ENCODE measurements at places on chromosomes 16 and 17.
A peak's percentile ranks its signal among the peaks of the same experiment; 100 is the strongest.

DNA sequence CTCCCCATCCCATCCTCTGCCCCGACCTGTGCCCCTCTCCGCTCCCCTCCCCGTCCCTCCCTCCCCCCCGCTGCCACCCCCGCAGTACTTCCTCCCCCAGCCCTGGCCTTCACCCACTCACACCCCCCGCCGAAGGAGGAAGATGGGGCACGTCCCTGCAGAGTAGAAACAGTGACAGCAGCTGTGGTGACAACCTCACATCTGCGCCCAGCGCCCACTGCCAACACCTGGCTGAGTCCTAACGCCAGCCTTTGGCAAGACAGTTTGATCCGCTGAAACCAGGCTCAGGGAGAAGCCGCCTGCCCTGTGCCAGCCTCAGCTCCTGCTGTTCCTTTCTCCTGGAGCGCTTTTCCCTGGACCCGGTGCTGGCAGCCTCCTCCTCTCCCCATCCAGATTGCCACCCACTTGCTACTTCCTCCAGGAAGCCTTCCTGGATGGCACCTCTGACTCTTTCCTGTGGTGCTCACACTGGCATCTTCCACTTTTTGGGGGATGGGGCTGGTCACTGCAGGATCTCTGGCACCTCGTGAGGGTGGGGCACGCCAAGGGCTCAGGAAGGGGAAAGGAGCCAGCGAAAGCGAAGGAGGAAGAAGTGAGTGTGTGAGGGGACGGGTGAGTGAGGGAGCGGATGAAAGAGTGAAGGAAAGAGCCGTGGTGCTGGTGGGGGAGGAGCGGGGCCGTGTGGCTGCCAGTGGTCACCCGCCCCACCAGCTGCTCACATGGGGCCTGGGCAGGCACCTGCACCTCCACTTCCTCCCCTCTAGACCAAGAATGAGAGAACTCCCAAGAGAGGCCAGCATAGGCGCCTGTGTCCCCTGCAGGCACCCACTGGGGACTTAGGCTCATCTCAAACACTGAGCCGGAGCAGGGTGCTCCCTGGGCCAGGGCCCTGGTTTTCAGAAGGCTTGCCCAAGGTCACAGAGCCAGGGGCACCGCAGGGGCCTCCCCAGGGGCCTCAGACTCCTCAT is 27.0 kb downstream of the ZFPM1 start:
- peak; percentile 11 for DNase-seq

GRCh38 chr16:62967611-62968010 is 931.4 kb upstream of the CDH8 start:
- no peak for DNase-seq

- DNase-seq, result peak; percentile 30
Observed at GRCh38 chr16:84730406-84731106, 30.8 kb downstream of the USP10 start.

GRCh38 chr16:89317101-89317671 is 99.7 kb downstream of the ZNF778 start:
- DNase-seq, result no peak

DNA sequence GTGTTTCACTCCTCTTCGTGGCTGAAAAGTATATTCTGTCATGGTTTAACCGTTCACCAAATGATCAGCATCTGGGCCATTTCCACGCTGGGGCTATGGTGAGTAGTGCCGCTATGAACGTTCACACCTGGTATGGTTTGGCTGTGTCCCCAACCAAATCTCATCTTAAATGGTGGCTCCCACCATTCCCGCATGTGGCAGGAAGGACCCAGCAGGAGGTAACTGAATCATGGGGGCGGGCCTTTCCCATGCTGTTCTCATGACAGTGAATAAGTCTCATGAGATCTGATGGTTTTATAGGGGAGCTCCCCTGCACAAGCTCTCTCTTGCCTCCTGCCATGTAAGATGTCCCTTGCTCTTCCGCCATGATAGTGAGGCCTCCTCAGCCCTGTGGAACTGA is 45.7 kb upstream of the ZNF469 start:
- DNase-seq, result no peak

DNA sequence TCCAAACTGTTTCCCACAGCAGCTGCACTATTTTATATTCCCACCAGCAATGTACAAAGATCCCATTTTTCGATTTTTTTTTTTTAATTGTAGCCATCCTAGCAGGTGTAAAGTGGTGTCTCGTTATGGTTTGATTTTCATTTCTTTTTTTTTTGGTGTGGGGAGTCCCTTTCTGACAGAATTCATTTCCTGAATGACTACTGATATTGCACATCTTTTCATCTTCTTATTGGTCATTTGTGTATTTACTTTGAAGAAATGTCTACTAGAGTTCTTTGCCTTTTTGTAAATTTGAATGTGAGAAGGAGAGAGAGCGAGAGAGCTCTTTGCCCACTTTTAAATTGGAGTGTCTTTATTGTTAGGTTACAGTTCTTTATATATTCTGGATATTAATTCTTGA is 14.0 kb downstream of the CYB5B start:
- no peak for DNase-seq
